ENCODE measurements at places on chromosomes 3 and 15.
A peak's percentile ranks its signal among the peaks of the same experiment; 100 is the strongest.

DNA sequence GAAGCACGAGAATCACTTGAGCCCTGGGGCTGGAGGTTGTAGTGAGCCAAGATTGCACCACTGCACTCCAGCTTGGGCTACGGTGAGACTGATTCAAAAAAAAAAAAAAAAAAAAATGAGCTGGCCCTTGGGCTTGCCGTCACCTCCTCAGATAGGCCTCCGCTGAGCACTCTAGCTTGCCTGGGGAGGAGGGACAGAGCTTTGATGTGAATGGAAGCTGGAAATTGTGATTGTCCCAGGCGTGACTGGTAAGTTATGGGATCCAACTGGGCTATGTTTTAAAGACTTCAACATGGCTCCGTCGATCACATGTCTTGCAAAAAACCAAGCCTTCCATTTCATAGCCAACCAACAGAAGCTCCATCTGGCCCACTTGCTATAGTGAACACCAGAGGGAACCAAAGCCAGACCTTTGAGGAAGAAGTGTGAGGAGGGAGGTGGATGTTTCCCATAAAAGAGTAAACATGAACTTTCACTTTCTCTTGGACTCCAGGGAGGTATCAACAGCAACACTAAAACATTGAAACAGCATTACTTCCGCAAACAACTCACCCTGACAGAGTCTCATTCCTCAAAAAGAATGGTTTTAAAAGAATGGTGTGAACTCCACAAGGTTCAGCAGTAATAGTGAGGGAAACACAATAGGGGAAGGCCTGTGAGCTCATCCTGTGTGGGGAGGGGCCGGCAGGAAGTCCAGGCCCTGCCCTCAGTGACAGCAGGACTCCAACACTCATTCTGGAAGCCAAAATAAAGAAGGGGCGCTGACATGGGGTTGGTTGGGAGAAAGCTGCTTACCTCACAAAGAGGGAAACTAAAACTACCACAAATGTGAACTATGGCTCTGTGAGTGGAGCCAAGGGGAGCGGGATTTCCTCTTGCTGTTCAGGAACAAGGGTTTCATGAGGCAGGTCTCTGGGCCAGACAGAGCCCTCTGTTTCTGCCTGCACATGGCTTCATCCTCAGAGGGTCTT is 59.2 kb upstream of the IL12A start:
- DNase-seq, result peak; percentile 86

- DNase-seq, result no peak
These were observed 340.6 kb downstream of the KCNH8 start for GRCh38 chr3:19488939-19489338.

GRCh38 chr3:53495146-53495519 is 722 bp downstream of the CACNA1D start:
- DNase-seq, result no peak

GRCh38 chr3:153573481-153573880 is 411.5 kb downstream of the RAP2B start:
- DNase-seq, result no peak

Data from iris pigment epithelial cell (primary cell).